ENCODE measurements at places on chromosomes 2 and 18.

- DNase-seq: no peak
These were observed 1443.2 kb downstream of the SUCLG1 start for GRCh38 chr2:83015900-83016299.

DNA sequence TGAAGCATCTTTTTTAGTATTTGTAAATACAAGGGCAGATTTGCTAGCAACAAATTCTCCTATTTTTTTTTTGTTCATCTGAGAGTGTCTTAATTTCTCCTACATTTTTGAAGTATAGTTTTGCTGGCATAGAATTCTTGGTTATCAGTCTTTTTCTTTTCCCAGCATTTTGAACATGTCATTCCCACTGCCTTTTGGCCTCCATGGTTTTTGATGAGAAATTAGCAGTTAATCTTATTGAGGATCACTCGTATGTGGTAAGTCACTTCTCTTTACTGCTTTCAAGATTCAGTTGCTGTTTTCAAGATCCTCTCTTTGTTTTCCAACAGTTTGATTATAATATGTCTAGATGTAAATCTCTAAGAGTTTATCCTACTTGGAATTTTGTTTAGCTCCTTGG is 16.9 kb upstream of the RNF149 start:
- no peak for DNase-seq

DNA sequence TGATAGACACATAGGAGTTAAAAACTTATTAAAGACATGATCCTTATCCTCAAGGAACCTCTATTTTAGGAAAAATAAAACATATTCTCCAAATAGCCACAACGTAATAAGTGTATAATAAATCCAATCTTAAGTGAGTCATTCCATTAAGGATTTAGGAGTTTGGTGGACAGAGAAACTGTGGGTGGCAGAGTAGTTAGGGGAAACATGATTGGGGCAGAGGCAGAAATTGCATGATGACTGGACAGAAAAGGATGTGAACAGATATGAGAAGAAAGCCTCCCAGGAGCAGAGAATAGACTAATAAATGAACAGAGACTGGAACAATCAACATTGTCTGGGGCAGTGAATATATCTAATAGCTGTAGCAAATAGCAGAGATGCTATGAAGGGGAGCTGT is 48.1 kb upstream of the SIGLEC15 start:
- no peak for DNase-seq

- DNase-seq: no peak
These were observed 58.1 kb upstream of the MYT1L start for GRCh38 chr2:2389215-2389614.

DNA sequence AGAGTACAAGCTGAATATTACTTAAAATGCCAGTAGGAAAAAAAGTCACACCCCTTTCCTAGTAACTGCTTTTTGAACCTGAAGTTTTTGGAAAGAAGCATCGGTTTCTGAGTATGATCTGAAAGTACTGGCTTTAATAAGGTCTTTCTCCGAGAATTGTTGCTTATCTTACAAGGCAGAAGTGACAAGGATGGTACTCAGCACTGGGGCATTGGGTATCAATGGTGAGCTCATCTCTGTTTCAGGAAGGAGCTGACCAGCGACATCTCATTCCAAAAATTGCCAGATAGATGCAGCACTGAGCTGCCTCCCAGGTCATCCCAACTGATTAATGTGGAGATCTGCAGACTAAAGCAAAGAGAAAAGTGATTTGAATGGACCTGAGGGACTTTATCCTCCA is 85.4 kb downstream of the FMNL2 start:
- no peak for DNase-seq

- DNase-seq: peak; percentile 19
These were observed 4.2 kb downstream of the CLK1 start for GRCh38 chr2:200860092-200860795.

All from activated CD4-positive, alpha-beta T cell treated with anti-CD3 and anti-CD28 coated beads, Interleukin-2, amount 50 U/mL, for 24 hours (primary cell).